Stimulated activated CD8-positive, alpha-beta memory T cell treated with anti-CD3 and anti-CD28 coated beads, Interleukin-15, amount 100 ng/mL, for 4 hours (primary cell): ENCODE measurements at places on chromosomes 2 and 18.

GRCh38 chr18:3466045-3466444, 16.1 kb downstream of the TGIF1 start:
- DNase-seq: no peak

GRCh38 chr2:56017784-56018183, 94.2 kb upstream of the EFEMP1 start:
- no peak for DNase-seq

DNA sequence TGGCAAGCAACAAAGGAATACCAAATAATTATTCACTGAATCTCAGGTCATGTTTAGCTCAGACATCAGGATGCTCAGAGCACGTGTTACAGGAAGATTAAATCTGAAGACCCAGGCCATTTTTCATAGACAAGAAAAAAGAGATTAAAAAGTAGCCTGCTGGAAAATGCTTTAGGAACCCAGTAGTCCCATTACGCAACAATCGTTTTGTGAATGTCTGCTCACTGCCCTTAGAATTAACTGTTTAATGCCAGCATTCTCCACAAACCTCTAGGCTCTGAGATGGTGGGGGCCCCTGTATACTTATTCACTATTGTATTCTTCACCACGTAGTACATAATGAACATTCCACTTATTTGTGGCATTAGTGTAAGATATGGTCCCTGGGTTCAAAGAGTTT, 154.6 kb upstream of the NYAP2 start:
- DNase-seq: no peak

- DNase-seq: no peak
These were observed 132.4 kb downstream of the MYCN start for GRCh38 chr2:16072638-16073290.

DNA sequence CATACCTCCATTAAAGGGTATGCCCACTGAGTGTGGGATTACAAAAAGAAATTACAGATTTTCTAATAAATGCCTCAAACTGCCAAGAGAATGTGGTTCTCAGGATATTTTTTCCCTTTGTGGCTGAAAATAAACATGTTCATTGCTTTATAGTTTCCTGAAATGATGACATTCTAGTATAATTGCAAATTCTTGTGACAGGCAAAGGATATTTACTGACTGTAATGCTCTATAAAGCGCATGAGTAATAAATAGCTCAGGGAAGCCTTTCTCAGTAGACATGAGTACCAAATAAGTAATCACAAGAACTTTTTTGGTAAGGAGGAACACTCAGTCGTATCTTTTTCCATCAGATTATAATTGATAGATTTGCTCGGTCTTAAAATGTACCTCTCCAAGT, 72.3 kb downstream of the FTCDNL1 start:
- DNase-seq: no peak

DNA sequence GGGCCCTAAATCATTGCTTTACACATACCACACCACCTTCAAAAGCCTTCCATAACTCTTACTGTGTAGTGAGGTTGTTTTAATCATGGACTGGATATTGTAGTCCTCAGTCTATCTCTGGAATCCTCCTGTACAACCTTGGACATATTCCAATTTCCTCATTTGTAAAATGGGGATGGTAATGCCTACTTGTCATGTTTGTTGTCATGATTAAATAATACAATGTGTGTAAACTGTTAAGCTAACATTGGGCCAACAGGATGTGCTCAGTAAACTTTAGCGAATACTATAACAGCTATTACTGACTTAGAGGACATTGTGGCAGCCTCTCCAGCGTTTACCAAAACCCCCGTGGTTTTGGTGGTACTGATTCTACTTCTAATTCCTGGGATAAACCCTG, 74.7 kb upstream of the PTPRM start:
- no peak for DNase-seq

GRCh38 chr2:27566628-27567027, 16.2 kb upstream of the ZNF512 start:
- no peak for DNase-seq

GRCh38 chr2:67515056-67515455, 117.9 kb downstream of the ETAA1 start:
- no peak for DNase-seq

- no peak for DNase-seq
These were observed 88.3 kb upstream of the KCNH7 start for GRCh38 chr2:162926907-162927306.

- no peak for DNase-seq
These were observed 200.8 kb upstream of the SLC35G4 start for GRCh38 chr18:11408555-11409065.
